Ammon's horn (tissue), 1 donor: ENCODE measurements at places on chromosomes 16 and 17.

DNA sequence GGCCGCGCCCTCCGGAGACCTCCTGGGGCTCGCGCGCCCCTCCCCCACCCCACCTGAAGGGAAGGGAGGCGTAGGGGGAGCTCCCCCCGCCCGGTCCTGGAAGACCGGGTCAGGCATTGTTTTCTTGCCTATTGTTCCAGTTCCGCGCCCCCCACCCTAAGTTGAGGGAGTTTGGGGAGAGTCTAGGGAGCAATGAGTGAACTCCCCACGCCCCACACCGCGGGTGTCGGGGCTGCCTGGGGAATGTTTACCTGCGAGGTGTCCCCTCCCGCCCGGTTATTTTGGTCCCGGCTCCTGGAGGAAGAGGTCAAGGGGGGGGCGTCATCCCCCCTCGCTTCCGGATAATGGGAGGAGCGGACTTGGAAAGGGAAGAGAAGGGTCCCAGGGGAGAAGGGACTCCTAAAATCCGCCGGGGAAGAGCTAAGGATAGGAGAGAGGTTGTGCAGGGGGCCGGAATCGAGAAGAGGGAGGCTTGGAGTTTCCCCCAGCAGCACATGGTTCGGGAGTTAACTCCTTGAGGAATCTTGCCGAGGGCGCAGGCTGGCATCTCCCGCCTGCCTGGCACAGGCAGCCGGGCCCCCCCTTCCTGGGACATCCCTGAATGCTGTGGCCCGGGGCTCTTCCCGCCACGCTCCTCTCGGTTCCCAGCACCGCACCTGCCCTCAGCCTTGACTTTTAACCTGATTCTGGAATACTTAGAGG is 881 bp downstream of the MLLT6 start:
- peak; percentile 40 for DNase-seq

- DNase-seq: no peak
These were observed 121.3 kb upstream of the GOT2 start for GRCh38 chr16:58855291-58855863.

DNA sequence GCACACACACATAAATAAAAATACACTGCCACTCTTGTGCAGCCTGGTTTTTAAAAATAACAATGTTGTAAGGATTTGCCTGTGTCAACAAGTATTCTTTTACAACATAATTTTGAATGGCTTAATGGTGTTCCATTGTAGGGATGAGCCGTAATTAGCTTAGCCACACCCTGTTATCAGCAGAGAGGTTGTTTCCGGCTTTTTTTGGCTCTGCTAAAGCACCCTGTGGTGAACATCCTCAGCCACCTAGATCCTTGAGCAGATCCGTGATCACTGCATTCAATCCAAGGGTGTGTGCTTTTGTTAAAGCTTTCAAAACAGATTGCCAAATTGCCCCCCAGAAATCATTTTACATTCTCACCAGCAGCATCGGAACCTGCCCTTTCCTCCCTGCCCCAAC is 7.0 kb downstream of the KATNB1 start:
- no peak for DNase-seq

DNA sequence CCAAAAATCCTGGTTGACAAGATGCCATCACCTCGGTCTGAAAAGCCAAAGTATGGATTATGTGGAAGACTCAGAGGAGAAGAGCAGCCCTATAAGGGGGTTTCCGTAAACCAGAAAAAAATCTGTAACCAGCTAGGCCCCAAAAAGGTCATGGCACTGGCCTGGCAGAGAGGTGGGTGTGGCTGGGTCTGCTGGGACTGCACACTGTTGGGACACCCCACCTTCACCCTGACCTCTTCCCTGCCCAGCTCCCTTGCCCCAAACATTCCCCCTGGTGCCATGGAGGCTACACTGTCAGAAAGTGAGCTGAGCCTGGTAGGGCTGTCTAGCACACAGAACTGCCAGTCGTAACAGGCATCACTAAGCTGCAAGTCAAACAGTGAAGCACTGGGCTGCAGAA is 6.5 kb downstream of the SLC47A2 start:
- DNase-seq: no peak

DNA sequence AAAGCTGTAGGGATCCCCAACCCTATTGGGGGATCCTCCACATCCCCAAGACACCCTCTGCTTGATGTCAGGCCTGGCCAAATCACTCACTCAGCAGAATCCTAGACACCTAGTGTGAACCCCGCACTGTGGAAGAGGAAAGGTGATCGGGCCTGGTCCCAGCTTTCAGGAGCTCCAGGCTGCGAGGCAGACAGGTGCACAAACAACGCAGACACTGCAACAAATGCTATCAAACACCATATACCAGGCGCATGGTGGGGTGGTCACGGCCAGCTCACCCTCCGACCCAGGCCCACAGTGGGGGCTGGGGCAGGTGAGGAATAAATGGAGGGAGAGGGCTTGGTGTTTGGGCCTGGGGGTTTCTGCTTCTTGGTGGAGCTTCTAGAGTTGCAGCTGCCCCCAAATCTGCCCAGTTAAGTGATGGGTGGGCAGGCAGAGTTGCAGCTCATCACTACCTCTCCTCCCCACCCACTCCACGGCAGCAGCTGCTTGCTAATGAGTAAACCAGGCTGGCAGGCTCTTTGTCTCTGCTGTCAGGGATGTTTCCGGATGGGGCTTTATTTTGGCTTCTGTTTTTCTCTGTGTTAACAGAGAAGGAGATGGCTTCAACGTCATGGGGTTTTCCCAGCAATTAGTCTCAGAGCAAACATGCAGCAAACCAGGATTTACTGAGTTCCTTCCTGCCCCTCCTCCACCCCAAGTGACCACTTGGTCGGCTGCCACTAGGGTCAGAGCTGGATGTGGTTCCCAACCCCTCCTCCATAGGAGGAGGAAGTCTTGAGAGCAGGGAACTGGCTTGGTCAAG is 46.6 kb downstream of the PECAM1 start:
- peak; percentile 70 for DNase-seq

- DNase-seq: no peak
These were observed 10.7 kb upstream of the HSD3B7 start for GRCh38 chr16:30974348-30974747.

DNA sequence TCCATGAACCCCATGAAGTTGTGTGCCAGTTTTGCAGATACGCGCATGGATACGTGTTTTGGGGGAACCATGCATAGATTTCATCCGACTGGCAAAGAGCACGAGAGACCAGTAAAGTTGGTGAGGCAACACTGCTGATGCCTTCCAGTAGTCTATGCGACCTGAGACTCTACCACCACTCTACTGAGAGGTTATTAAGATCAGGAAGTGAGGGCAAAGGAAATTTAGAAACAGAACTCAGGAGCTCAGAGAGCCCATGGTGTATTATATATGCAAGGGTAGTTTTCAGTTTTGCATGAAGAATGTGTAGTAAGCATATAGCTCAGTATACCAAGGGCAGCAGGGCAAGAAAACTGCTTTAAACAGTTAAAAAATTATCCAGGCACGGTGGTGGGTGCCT is 4.2 kb downstream of the SLX4 start:
- DNase-seq: no peak

DNA sequence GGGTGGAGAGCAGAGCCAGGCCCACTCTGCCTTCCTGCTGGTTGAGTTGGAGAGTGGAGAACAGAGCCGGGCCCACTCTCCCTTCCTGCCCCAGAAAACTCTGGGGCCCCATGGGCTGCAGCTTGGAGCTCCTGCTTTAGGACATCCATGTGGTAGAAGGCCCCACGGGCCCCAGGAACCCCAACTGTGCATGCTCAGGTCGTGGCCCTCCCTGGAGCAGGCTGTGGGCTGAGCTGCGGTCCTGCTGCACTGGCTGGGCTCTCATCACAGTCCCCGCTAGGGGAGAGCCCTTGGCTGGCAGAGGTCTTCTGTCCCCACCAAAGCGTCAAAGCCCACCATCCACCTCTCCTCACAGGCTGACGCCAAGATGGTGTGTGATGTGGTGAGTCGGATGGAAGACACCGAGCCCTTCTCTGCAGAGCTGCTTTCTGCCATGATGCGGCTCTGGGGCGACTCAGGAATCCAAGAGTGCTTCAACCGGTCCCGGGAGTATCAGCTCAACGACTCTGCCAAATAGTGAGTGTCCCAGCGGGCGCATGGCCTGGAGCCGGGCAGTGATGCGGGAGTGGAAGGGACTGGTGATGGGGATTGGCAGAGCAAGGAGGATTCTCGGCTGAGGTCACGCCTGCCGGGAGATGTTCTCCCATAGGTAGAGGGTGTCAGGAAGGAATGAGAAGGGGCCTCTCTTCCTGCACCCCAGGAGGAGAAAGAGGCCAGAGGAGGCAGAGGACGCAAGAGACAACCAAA is 96.9 kb downstream of the AMFR start:
- DNase-seq: no peak

GRCh38 chr17:78120971-78121800 is 7.4 kb downstream of the TMC6 start:
- DNase-seq: no peak

DNA sequence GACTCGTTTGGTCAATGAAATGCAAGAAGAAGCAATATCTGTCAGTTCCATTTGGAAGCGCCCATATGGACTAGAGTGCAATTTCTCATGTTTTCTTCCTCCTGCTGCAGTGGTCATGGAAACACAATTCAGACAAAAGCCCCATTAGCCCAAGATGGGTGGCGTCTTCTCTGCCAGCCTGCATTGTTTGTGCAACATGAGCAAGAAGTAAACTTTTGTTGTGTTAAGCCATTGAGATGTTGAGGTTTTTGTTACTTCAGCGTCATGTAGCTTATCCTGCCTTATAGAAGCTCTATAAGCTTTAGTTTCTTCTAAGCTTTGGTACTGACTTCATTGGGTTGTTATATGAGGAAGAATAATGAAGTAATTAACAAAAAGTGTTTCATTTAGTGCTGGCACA is 137.4 kb downstream of the NPIPB5 start:
- DNase-seq: no peak
